GM19239 (cell line): ENCODE measurements at places on chromosomes 7 and 10.

GRCh38 chr10:79405995-79406515 is 39.4 kb downstream of the ZCCHC24 start:
- DNase-seq = no peak

GRCh38 chr7:141588912-141589311 is 37.7 kb downstream of the AGK start:
- no peak for DNase-seq

DNA sequence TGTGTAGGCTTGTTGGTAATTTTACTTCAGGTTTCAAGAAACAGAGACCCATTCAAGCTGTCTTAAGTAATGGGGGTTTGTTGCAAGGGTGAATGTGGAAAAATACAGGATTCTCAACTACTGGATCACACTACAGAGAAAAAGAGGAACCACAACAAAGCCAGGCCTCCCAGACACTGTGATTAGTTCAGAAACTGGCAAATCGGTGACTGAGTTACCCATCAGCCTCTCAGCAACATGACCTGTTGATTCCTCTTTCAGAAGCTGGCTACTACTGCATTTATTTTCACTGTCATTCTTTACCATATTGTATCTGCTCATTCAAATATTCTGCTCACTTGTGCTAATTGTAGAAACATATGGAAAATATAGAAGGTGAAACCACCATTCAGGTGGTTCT is 16.0 kb downstream of the CCDC71L start:
- no peak for DNase-seq

- DNase-seq = no peak
Observed at GRCh38 chr7:128788446-128789412, 3.0 kb upstream of the CCDC136 start.

GRCh38 chr7:74306730-74307469 is 17.7 kb downstream of the CLIP2 start:
- DNase-seq = no peak

GRCh38 chr7:132872034-132872433 is 209.9 kb downstream of the CHCHD3 start:
- DNase-seq = no peak

DNA sequence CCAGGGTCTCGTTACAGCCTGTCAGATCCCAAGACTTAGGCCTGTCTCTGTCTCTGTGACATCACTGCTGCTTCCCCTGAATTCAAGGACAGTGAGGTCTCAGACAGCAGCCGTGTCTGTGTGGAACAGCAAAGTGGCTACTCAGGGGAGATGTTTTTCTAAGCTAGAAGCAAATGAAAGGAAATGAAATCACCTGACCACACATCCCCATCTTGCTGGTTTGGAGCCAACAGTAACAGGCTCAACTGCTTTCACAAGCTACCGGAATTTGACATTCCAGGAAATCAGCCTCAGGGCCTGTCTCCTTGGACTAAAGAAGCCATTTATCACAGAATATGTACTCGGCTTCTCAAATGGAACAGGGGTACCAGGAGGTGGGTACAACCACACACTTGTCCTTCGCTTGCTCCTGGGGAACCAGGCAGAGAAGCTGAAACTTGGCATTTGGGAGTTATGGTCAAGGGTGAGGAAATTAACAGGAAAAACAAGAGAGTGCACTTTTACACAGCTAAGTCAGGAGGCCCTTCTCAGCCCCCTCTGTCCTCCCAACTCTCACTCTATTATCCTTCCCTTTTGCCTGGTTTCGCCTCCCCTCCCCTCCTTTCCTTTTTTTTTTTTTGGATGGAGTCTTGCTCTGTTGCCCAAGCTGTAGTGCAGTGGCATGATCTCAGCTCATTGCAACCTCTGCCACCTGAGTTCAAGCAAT is 73.2 kb downstream of the SPDYE5 start:
- no peak for DNase-seq

GRCh38 chr10:13815756-13816155 is 229.0 kb downstream of the PRPF18 start:
- no peak for DNase-seq
